ENCODE measurements at places on chromosomes 3 and 15. TPM values are rescaled to one million over a fixed set of nuclear protein-coding genes. Genes with fewer than 3 reads are reported as not detected.

The CISH gene
- 265 TPM for total RNA-seq

The ITPKA gene
- total RNA-seq = 2.5 TPM

The FHIT gene
- total RNA-seq = 10.2 TPM

GRCh38 chr3:95705786-95706418 lies 1108.5 kb upstream of the EPHA6 start:
- H3K27me3 ChIP-seq = no peaks in the 10 kb centered on the region
- DNase-seq = peak; percentile 10
- H3K4me1 ChIP-seq = no peaks in the 10 kb centered on the region
- no peak overlapping the region for H3K4me3 ChIP-seq
- no peak overlapping the region for H3K27ac ChIP-seq

DNA sequence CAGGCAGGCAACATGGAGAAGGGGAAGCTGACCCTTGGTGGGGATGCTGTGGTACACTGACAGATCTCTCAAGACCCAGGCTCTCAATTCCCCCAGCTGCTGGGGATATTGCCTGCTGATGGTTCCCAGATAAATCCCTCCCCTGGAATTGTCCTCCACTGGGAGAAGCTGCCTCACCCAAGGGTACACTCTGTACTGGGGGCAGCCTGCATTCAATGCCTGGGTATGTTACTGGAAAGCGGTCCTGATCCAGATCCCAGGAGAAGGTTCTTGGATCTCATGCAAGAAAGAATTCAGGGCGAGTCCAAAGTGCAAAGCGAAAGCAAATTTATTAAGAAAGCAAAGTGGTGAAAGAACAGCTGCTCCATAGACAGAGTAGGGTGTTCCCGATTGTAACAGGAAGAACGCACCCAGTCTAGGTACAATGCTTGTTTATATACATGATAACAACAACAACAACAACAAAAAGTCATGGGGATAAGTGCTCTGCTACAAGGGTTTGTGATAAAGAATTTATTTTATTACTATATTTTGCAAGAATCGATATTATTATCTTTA lies 591.5 kb upstream of the ADAMTS9 start:
- no peak overlapping the region for H3K4me3 ChIP-seq
- DNase-seq = no peak
- H3K27me3 ChIP-seq = no peaks in the 10 kb centered on the region
- no peaks in the 10 kb centered on the region for H3K4me1 ChIP-seq
- no peak overlapping the region for H3K27ac ChIP-seq
- no peaks in the 10 kb centered on the region for H3K36me3 ChIP-seq

DNA sequence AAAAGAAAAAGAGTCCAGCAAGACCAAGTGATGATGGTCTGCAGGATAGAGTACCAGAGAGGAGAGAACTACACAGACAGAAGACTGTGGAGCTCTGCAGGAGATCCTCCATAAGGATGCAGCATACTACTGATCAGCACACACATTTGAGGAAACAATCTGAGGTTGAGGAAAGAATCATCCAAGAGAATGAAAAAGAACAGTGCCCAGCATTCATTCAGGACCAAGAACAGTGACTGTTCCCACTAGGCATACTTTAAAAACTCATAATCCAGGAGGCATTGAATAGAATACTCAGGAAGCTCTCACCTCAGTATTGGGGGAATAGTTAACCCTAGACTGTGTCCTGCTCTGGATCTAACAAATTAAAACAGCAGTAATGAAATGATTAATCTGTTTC lies 54.9 kb downstream of the THSD4 start:
- no peak overlapping the region for H3K4me3 ChIP-seq
- H3K36me3 ChIP-seq = no peaks in the 10 kb centered on the region
- DNase-seq = no peak
- no peaks in the 10 kb centered on the region for H3K4me1 ChIP-seq

DNA sequence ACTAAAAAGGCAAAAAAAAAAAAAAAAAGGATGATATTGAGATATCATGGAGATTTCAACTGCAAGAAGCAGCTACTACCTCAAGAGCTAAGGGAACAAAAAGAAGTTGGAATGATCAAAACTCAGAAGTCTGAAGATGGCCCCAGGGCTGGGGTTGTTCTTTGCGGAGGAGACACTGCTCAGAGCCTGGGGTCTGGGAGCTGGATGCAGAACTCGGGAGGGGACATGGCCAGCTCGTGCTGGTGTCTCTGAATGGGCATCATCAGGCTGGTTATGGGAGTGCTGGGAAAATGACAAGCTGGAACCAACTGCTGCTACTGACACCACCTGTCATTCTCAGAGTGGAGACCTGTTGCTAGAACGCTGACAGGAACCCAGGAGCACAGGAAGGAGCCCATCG lies 14.2 kb upstream of the ADIPOQ start:
- DNase-seq = no peak
- peaks cover 34% of the 10 kb centered on the region for H3K27me3 ChIP-seq
- H3K4me3 ChIP-seq = no peak overlapping the region

The TMEM44 gene
- total RNA-seq = 3.7 TPM

- H3K4me1 ChIP-seq = peaks cover 2% of the 10 kb centered on the region
- no peak overlapping the region for H3K27ac ChIP-seq
- H3K4me3 ChIP-seq = no peak overlapping the region
- no peaks in the 10 kb centered on the region for H3K36me3 ChIP-seq
- peaks cover 17% of the 10 kb centered on the region for H3K27me3 ChIP-seq
Observed at GRCh38 chr3:185661772-185662171, 75.7 kb downstream of the SENP2 start.

DNA sequence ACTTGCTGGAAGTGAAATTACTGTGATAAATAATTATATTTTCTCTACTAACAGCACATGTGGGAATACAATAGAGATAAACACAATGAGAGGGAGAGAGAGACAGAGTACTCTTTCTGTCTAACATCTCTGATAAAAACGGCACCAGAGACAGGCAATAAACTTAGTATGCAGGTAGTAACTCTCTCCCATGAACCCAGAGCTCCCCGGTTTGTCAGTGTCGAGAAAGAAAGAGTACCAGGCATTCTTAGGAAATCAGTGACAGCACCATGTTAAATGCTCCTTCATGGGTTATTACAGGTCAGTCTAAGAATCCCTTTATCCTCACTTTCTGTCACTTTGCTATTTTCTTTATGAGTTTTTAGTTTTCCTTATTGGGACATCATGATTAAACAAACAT lies 110.7 kb upstream of the EPHA3 start:
- H3K36me3 ChIP-seq = no peaks in the 10 kb centered on the region
- H3K4me1 ChIP-seq = no peaks in the 10 kb centered on the region
- no peak overlapping the region for H3K27ac ChIP-seq

GRCh38 chr3:143429628-143430514 lies 310.3 kb downstream of the CHST2 start:
- H3K27me3 ChIP-seq = no peaks in the 10 kb centered on the region
- peaks cover under 1% of the 10 kb centered on the region for H3K4me1 ChIP-seq
- no peak overlapping the region for H3K4me3 ChIP-seq
- no peak overlapping the region for H3K27ac ChIP-seq
- DNase-seq = no peak

The CYP11A1 gene
- total RNA-seq = not detected

DNA sequence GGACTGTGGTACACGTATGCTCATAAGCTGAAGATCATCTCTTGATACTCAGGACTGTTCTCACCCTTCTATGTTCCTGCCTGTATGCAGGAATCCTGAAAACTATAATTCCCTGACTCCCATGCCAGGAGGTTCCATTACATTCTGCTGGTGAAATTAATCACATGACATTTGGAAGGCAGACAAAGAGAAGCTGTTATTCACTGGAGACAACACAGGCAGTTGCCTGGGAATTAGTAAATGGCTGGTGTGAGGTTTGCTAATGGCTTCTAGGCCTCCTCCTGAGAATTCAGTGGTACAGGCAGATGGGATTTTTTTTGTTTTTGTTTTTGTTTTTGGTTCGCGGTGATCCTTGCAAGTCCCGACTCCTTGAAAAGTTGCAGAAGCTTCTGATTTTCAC lies 91.4 kb downstream of the CTNNB1 start:
- DNase-seq = no peak
- no peaks in the 10 kb centered on the region for H3K4me1 ChIP-seq
- H3K27ac ChIP-seq = no peak overlapping the region
- H3K4me3 ChIP-seq = no peak overlapping the region
- no peaks in the 10 kb centered on the region for H3K36me3 ChIP-seq

GRCh38 chr15:98718426-98719136 lies 70.2 kb downstream of the IGF1R start:
- no peak for DNase-seq
- peaks cover 80% of the 10 kb centered on the region for H3K4me1 ChIP-seq
- H3K27me3 ChIP-seq = no peaks in the 10 kb centered on the region
- H3K36me3 ChIP-seq = no peaks in the 10 kb centered on the region
- H3K27ac ChIP-seq = no peak overlapping the region

- peaks cover 39% of the 10 kb centered on the region for H3K27me3 ChIP-seq
- no peaks in the 10 kb centered on the region for H3K4me1 ChIP-seq
- H3K4me3 ChIP-seq = no peak overlapping the region
- DNase-seq = no peak
Observed at GRCh38 chr15:29672923-29673809, 149.1 kb downstream of the TJP1 start.

- H3K27ac ChIP-seq = no peak overlapping the region
- H3K4me1 ChIP-seq = no peaks in the 10 kb centered on the region
- no peak overlapping the region for H3K4me3 ChIP-seq
- DNase-seq = no peak
- peaks cover 9% of the 10 kb centered on the region for H3K27me3 ChIP-seq
Observed at GRCh38 chr15:41218851-41219250, 11.7 kb downstream of the EXD1 start.

The HCLS1 gene
- total RNA-seq = 235 TPM

The TRH gene
- total RNA-seq = not detected

GRCh38 chr3:177693616-177694264 lies 496.5 kb upstream of the TBL1XR1 start:
- no peak for DNase-seq
- H3K36me3 ChIP-seq = no peaks in the 10 kb centered on the region
- H3K27ac ChIP-seq = no peak overlapping the region

GRCh38 chr15:25391971-25392721 lies 46.7 kb downstream of the UBE3A start:
- no peak overlapping the region for H3K4me3 ChIP-seq
- H3K4me1 ChIP-seq = peaks cover 34% of the 10 kb centered on the region
- peaks cover 61% of the 10 kb centered on the region for H3K36me3 ChIP-seq
- no peak for DNase-seq
- H3K27me3 ChIP-seq = no peaks in the 10 kb centered on the region
- no peak overlapping the region for H3K27ac ChIP-seq

The MKRN2 gene
- 24.9 TPM for total RNA-seq

The ALPK3 gene
- 0.05 TPM for total RNA-seq

DNA sequence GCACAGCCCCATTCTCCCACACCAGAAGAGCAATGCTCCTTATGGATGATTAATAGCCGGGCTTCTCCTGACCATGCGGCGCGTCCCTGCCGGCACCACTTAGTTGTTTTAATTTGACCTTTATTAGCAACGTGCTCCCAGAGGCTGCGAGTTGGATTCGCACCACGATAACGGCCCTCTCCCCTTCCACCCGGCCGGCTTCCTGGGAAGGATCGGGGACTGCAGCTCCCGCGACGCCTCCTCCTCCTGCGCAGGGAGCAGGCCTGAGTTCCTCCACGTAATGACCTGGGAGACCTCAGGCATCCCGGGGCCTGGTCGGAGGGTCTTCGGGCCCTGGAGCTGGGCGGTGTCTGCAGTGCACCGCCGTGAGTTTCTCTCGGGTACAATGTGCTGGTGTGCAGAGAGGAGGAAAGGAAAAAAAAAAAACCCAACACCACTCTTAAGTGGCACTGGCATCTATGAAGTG lies 243.3 kb upstream of the TOPAZ1 start:
- no peaks in the 10 kb centered on the region for H3K36me3 ChIP-seq
- H3K4me1 ChIP-seq = peaks cover 39% of the 10 kb centered on the region
- no peak for DNase-seq
- H3K27ac ChIP-seq = no peak overlapping the region

DNA sequence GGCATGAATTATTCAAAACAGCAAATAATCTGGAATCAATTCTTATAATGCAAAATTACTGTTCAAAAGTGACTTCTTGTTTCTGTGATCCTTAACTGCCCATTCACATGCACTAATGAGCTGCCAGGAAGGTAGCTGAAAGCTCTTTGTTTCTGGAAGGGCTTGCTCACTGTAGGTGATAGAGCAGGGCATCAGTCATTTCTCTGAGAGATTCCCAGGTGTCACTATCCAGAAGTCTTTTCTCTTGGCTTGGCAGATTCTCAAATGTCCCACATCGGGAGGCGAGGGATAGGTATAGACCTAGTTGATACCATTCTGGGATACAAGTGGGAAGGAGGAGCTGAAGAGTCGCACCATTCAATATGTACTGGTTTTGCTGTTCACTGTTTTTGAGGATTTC lies 35.0 kb downstream of the C3orf85 start:
- H3K4me3 ChIP-seq = no peak overlapping the region
- peaks cover 4% of the 10 kb centered on the region for H3K27me3 ChIP-seq
- H3K4me1 ChIP-seq = no peaks in the 10 kb centered on the region
- no peaks in the 10 kb centered on the region for H3K36me3 ChIP-seq
- DNase-seq = no peak

- no peak overlapping the region for H3K27ac ChIP-seq
- no peaks in the 10 kb centered on the region for H3K36me3 ChIP-seq
- no peaks in the 10 kb centered on the region for H3K4me1 ChIP-seq
- no peak overlapping the region for H3K4me3 ChIP-seq
- no peak for DNase-seq
Observed at GRCh38 chr3:111103807-111104206, 32.2 kb downstream of the NECTIN3 start.

DNA sequence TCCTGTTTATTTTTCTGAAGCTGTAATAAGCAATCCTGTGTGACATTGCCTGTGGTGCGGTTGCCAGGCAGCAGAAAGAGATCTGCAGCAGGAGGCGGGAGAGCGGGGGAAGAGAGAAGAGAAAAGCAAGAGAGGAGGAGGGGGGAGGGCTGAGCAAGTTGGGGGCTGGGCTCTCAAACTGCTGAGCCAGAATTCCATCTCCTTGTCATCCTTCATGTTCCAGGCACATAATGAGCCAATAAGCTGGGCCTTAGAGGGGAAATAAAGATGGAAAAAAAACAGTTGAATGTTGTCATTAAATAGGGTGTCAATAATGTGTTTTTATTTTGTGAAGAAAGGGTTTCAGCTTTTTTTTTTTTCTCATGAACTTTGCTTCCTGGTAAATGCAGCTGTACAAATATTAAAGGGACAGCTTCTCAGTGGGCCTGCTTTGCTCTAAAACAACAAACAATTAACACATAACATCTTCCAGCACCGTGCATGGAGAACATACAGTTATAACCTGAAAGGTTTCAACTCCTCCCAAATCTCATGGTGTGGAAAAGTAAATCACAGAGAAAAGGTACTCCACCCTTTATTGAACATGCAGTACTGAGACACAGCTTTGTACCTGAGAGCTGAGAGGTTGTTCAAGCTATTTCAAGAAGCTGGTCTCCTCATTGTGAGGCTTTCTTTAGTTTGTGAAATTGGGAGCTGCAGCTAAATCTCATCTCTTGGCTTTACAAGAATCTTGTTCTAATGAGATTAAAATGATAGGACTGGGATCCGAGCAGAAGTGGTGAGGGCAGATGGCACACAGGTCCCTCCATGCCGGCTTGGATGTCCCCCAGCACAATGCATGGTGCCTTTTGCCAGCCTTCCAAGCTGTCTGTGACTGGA lies 451.1 kb upstream of the KCNMB2 start:
- H3K27me3 ChIP-seq = no peaks in the 10 kb centered on the region
- H3K36me3 ChIP-seq = no peaks in the 10 kb centered on the region
- no peak overlapping the region for H3K27ac ChIP-seq
- peaks cover 42% of the 10 kb centered on the region for H3K4me1 ChIP-seq

The SNRPN gene
- 62.2 TPM for total RNA-seq

- H3K36me3 ChIP-seq = peaks cover 58% of the 10 kb centered on the region
- no peak for DNase-seq
- H3K4me3 ChIP-seq = no peak overlapping the region
Observed at GRCh38 chr3:112355307-112355687, 22.3 kb downstream of the CD200 start.

The SGO1 gene
- 39.2 TPM for total RNA-seq

GRCh38 chr15:89379818-89380217 lies 45.2 kb upstream of the POLG start:
- H3K4me1 ChIP-seq = peaks cover 7% of the 10 kb centered on the region
- H3K27me3 ChIP-seq = peaks cover 63% of the 10 kb centered on the region
- DNase-seq = no peak
- no peak overlapping the region for H3K27ac ChIP-seq
- H3K4me3 ChIP-seq = no peak overlapping the region
- no peaks in the 10 kb centered on the region for H3K36me3 ChIP-seq
